GM12878 (cell line): ENCODE measurements at places on chromosomes 7 and 10. TPM values are rescaled to one million over a fixed set of nuclear protein-coding genes. Genes with fewer than 3 reads are reported as not detected.

DNA sequence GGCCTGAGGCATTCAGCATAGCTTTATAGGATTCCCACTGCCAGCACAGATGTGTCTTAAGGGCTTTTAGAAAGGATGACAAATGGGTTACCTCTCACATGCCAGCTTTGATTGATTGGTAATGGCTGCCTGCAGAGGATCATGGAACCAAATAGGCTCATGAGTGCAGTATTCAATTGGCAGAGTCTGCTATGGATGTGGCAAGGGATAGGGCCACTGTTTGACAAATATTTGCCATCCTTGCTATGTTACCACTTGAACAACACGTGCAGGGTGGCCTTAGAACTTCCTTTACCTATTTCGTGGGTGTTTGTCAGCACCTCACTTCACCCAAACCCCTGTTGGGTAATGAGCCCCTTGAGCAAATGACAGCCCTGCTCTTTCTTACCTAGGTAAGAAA, 139.2 kb downstream of the C10orf105 start:
- no peak for DNase-seq

GRCh38 chr10:62778125-62778524, 26.4 kb upstream of the ADO start:
- DNase-seq, result no peak

GRCh38 chr7:75559976-75560365, 67.9 kb downstream of the SPDYE5 start:
- no peak for DNase-seq

DNA sequence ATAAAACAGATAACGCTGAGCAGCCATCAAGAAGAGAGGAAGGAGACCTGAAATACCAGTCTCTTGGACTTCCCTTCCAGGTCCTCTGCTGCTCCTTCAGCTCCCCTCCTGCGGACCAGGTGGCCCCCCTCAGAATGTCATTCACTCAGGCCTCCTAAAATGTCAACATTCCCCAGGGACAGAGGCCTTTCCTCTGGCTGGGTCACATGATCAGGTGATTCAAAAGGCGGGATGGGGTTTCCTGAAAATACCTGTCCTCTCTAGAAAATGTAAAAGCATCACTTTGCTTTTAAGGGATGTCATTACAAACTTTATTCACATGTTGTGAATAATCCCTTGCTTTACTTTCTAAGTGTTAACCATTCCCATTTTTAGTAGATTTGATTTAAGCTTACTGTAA, 311.1 kb downstream of the INHBA start:
- no peak for DNase-seq

DNA sequence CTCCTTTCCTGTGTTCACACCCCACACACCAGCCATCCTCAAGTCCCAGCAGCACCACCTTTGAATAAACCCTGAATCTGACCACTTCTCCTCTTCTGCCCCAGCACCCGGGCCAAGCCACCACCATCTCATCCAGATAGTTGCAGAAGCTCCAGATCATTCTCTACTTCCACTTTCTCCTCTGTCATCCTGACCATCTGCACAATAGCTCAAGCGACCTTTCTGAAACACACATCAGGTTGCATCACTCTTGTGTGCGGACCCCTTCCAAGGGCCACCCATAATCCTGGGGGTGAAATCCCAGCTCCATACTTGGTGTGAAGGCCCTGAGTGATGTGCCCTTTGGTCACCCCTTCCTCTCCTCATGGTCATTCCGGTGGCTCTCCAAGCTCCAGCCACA, 187.4 kb upstream of the GALNT17 start:
- no peak for DNase-seq

GRCh38 chr7:37395618-37396259, 52.9 kb downstream of the ELMO1 start:
- DNase-seq, result no peak

ZPBP gene
- total RNA-seq, result not detected in 2 replicates

ASB10 gene
- not detected in 2 replicates for total RNA-seq
